ENCODE measurements at places on chromosomes 4 and X. TPM values are rescaled to one million over a fixed set of nuclear protein-coding genes. Genes with fewer than 3 reads are reported as not detected.

The HMX1 gene
- 0.18 TPM for total RNA-seq

The CLIC2 gene
- total RNA-seq = 1.2 TPM

The SMARCA1 gene
- total RNA-seq = 36.3 TPM

The TLR2 gene
- 0.36 TPM for total RNA-seq

All from motor neuron (in vitro differentiated cells).